ENCODE measurements at places on chromosomes 5 and 9.

- no peak for DNase-seq
Measured at GRCh38 chr5:9241479-9242305, 304.2 kb downstream of the SEMA5A start.

GRCh38 chr5:1642221-1642620 is 118.5 kb upstream of the LPCAT1 start:
- DNase-seq, result no peak

GRCh38 chr9:94791435-94791834 is 64.9 kb downstream of the AOPEP start:
- no peak for DNase-seq

- DNase-seq, result no peak
Measured at GRCh38 chr5:167786871-167787578, 504.4 kb upstream of the WWC1 start.

GRCh38 chr5:8321272-8321671 is 452.3 kb downstream of the MTRR start:
- DNase-seq, result no peak

GRCh38 chr9:90611121-90611520 is 31.5 kb downstream of the DIRAS2 start:
- DNase-seq, result no peak

- DNase-seq, result no peak
Measured at GRCh38 chr5:137245438-137245837, 253.7 kb downstream of the SPOCK1 start.

- DNase-seq, result no peak
Measured at GRCh38 chr5:97636766-97637165, 453.7 kb upstream of the RIOK2 start.

GRCh38 chr5:96244696-96245095 is 188.4 kb downstream of the PCSK1 start:
- DNase-seq, result no peak

DNA sequence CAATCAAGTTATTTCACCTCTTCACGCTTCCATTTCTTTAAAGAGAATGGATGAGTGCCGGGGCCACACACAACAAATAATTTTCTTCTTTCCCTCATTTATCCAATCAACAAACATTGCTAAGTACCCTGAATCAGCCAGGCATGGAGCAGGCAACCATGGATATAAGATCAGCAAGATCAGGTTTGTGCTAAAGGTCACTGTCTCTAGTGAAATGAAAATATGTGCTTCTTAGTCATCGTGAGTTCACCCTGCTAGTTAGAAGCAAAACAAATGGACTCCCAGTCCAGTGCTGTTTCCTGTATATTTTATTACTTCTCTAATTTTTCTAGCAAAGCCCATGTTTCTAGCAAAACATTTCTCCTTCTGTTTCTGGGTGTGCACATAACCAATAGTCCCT is 629.2 kb downstream of the BNC2 start:
- no peak for DNase-seq

- DNase-seq, result no peak
Measured at GRCh38 chr5:6540111-6540827, 91.6 kb downstream of the UBE2QL1 start.

DNA sequence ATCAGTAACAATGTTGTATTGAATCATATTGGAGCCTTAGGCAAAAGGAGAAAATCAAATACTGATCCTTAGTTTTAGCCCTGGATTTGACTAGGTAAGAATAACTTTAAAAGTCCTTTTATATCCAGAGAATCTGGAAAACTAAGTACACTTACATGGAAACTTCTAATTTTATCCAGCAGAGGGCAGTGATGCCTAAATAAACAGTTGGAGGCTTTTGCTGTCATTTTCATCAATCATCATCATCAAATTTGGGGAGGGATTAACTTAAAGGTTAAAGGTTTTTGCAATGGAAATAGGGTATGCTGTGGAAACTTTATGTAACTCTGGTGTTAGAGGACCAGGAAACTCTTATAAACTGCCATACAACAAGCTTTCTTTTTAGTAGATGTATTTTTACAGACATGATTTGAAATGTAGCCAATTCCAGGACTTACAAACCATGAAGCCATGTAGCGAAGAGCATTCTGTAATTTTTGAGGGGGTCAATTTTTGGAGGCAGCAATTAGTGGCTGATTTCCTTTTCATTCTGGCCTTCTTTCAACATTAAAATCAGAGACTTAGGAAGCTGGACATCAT is 112.7 kb downstream of the OSTF1 start:
- DNase-seq, result peak; percentile 62

DNA sequence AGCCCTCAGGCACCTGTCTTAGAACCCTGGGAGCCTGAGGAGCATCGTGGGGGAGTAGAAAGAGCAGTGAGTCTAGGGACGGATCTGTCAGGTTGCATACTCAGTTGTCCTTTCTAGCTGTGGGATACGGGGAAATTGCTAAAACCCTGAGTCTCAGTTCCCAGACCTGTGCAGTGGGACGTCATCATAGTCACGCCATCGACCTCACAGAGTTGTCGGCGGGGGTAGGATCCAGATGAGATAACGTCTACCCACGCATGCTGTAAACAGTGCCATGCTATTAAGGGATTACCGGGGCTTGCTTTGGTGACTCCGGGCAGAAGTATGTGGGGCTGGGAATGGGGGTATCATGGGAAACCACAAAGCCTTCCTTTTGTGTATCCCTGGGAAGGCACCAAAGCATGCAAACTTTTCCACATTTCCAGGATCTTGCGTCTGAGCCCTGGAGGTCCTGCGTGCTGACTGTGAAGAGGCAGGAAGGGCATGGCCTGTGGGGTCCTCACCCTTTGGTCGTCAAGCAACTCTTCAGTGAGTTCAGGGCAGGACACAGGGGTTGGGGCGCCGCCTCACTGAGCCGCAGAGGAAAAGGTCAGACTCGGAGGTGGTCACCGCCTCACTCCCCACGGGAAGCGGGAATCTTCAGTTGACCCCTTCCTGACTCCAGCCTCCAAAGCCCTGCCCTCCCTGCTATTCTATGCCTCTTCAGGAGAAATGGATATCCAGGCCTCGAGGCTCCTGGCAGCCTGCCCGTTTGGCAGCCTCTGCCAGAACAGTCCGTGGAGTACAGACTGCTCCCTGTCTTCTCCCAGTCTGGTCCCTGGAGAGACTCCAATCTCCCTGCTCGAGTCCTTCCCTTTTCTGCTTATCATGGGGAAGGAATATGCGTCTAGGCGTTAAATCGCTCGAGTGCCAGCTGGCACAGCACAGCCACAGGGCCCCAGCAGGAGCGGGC is 186.8 kb upstream of the KLF9 start:
- peak; percentile 84 for DNase-seq

- peak; percentile 9 for DNase-seq
Measured at GRCh38 chr5:118042076-118042475, 946.3 kb downstream of the DTWD2 start.
